Activated T-helper 1 cell treated with Interleukin-2 at 50 U/mL for 16 hours (primary cell): ENCODE measurements at places on chromosomes 1 and 21.

DNA sequence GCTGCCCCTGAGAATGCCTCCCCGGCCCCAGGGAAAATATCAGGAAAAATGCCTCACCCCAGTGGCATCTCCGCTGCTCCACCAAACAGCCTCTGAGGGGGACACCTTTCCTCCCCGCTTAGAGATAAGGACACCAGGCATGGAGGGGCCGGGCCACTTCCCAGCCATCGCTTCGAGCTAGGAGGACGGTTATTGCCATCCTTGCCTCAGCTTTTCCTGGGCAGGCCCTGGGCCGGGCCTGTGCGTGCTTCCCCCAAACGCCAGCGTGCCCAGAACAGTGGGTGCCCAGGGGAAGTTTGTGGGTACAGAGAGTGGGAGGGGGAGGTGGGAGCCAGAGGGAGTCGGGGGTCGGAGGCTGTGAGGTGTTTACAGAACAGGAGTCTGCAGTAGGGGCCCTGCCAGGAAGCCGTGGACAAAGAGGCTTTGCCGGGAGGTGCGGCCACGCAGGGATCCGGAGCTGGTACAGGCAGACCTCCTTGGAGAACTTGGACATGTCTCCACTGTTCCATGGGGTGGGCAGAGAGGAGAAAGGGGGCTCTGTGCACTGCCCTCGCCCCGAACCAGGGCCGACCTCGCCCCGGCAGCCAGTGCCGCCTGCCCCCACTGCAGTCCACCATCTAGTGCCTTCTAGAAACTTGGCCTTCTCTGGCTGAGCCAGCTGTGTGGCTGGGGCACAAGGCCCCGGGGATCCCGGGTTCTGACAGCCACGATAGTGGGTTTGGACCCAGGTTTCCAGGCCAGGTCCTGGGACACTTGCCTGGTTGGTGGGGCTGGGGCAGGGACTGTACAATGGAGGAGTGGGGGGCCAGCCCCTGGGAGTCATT, 33.5 kb upstream of the TTC34 start:
- DNase-seq: no peak

DNA sequence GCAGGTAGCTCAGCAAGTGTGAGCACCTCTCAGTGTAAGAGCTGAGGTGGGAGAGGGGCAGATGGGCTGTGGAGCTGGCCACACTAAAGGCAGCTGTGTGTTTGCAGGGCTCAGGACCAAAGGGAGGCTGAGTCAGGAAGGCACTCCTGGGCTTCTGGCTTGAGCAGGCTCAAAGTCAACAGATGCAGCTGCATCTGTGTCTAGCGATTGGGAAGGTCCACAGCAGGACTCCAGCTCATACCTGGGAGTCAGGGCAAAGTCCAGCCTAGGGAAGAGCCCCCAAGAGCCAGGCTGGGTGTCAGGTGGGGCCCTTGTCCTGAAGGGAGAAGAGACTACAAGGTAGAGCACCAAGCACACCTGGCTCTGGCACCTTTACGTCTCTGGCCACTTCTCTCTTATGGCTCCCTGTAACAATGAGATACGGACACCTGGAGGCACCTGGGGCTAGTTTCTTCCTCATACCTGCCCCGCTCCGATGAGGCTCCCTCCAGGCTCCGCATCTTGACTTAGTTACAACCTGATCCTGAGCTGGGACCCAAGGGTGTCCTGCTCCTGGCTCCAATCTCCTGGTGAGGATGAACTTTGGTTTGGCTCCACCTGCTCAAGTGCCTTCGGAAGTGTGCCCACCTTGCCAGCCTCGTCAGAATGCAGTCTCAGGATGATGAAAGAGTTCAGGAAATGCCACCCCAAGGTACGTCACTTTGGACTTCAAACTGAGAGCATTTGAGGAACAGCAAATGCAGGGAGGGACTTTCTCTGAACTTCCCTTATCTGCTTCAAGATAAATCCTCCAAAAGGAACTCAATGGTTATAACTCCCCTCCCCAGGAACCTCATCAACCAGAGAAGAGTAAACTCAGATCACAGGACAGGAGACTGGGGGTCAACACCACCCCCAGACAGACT, 21.5 kb upstream of the SLC2A1 start:
- DNase-seq: no peak

DNA sequence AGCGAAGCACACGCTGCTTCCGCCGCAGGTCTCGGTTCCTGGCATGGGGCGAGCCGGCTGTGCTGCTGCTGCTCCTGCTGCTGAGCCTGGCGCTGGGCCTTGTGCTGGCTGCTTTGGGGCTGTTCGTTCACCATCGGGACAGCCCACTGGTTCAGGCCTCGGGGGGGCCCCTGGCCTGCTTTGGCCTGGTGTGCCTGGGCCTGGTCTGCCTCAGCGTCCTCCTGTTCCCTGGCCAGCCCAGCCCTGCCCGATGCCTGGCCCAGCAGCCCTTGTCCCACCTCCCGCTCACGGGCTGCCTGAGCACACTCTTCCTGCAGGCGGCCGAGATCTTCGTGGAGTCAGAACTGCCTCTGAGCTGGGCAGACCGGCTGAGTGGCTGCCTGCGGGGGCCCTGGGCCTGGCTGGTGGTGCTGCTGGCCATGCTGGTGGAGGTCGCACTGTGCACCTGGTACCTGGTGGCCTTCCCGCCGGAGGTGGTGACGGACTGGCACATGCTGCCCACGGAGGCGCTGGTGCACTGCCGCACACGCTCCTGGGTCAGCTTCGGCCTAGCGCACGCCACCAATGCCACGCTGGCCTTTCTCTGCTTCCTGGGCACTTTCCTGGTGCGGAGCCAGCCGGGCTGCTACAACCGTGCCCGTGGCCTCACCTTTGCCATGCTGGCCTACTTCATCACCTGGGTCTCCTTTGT, 2.6 kb downstream of the TAS1R3 start:
- DNase-seq: no peak

- no peak for DNase-seq
These were observed 24.2 kb downstream of the SLC19A2 start for GRCh38 chr1:169461390-169462000.

GRCh38 chr1:234987415-234988154, 141.1 kb downstream of the TOMM20 start:
- DNase-seq: no peak
